ENCODE measurements at places on chromosomes 11 and 22.
A peak's percentile ranks its signal among the peaks of the same experiment; 100 is the strongest.

GRCh38 chr11:44110231-44110679 is 14.8 kb downstream of the EXT2 start:
- peaks cover 27% of the 10 kb centered on the region for H3K4me1 ChIP-seq
- peaks cover 8% of the 10 kb centered on the region for H3K36me3 ChIP-seq
- H3K4me3 ChIP-seq, result no peak overlapping the region

GRCh38 chr11:123330948-123331347 is 99.1 kb upstream of the GRAMD1B start:
- H3K27ac ChIP-seq, result no peak overlapping the region
- no peaks in the 10 kb centered on the region for H3K4me1 ChIP-seq
- no peak overlapping the region for H3K4me3 ChIP-seq
- DNase-seq, result no peak
- peaks cover 26% of the 10 kb centered on the region for H3K27me3 ChIP-seq

- H3K4me1 ChIP-seq, result peaks cover under 1% of the 10 kb centered on the region
- no peak overlapping the region for H3K27ac ChIP-seq
- no peak overlapping the region for H3K4me3 ChIP-seq
Measured at GRCh38 chr22:20011993-20012740, 4.5 kb downstream of the ARVCF start.

GRCh38 chr11:12410006-12410728 is 32.8 kb downstream of the PARVA start:
- DNase-seq, result no peak
- H3K4me3 ChIP-seq, result no peak overlapping the region
- H3K36me3 ChIP-seq, result no peaks in the 10 kb centered on the region
- H3K27me3 ChIP-seq, result peaks cover 7% of the 10 kb centered on the region
- H3K4me1 ChIP-seq, result no peaks in the 10 kb centered on the region
- no peak overlapping the region for H3K27ac ChIP-seq

GRCh38 chr11:72606748-72607468 is 67.3 kb downstream of the PDE2A start:
- no peaks in the 10 kb centered on the region for H3K4me1 ChIP-seq
- no peak overlapping the region for H3K27ac ChIP-seq
- no peaks in the 10 kb centered on the region for H3K36me3 ChIP-seq
- peaks cover 32% of the 10 kb centered on the region for H3K27me3 ChIP-seq
- no peak overlapping the region for H3K4me3 ChIP-seq

- no peak for DNase-seq
- peaks cover 13% of the 10 kb centered on the region for H3K4me1 ChIP-seq
- no peaks in the 10 kb centered on the region for H3K27me3 ChIP-seq
Measured at GRCh38 chr22:50701076-50701419, 28.4 kb downstream of the SHANK3 start.

- DNase-seq, result no peak
- peaks cover 22% of the 10 kb centered on the region for H3K27me3 ChIP-seq
- peaks cover 37% of the 10 kb centered on the region for H3K4me1 ChIP-seq
- H3K4me3 ChIP-seq, result no peak overlapping the region
- H3K36me3 ChIP-seq, result no peaks in the 10 kb centered on the region
- no peak overlapping the region for H3K27ac ChIP-seq
Measured at GRCh38 chr11:10410844-10411200, 44.2 kb upstream of the AMPD3 start.

- H3K27me3 ChIP-seq, result no peaks in the 10 kb centered on the region
- no peak for DNase-seq
- no peak overlapping the region for H3K27ac ChIP-seq
- no peaks in the 10 kb centered on the region for H3K4me1 ChIP-seq
- H3K4me3 ChIP-seq, result no peak overlapping the region
Measured at GRCh38 chr11:22800482-22800881, 29.1 kb downstream of the SVIP start.

- no peaks in the 10 kb centered on the region for H3K27me3 ChIP-seq
- DNase-seq, result no peak
- no peaks in the 10 kb centered on the region for H3K36me3 ChIP-seq
- H3K27ac ChIP-seq, result no peak overlapping the region
Measured at GRCh38 chr11:132050049-132050448, 679.6 kb downstream of the NTM start.

GRCh38 chr22:36279219-36279666 is 26.3 kb downstream of the APOL1 start:
- H3K4me3 ChIP-seq, result no peak overlapping the region
- peak overlapping the region; percentile 5 for H3K27ac ChIP-seq

- no peaks in the 10 kb centered on the region for H3K36me3 ChIP-seq
- DNase-seq, result no peak
- no peak overlapping the region for H3K27ac ChIP-seq
- H3K4me1 ChIP-seq, result peaks cover 12% of the 10 kb centered on the region
- H3K4me3 ChIP-seq, result no peak overlapping the region
- peaks cover 40% of the 10 kb centered on the region for H3K27me3 ChIP-seq
Measured at GRCh38 chr11:120212926-120213325, 2.1 kb downstream of the OAF start.

DNA sequence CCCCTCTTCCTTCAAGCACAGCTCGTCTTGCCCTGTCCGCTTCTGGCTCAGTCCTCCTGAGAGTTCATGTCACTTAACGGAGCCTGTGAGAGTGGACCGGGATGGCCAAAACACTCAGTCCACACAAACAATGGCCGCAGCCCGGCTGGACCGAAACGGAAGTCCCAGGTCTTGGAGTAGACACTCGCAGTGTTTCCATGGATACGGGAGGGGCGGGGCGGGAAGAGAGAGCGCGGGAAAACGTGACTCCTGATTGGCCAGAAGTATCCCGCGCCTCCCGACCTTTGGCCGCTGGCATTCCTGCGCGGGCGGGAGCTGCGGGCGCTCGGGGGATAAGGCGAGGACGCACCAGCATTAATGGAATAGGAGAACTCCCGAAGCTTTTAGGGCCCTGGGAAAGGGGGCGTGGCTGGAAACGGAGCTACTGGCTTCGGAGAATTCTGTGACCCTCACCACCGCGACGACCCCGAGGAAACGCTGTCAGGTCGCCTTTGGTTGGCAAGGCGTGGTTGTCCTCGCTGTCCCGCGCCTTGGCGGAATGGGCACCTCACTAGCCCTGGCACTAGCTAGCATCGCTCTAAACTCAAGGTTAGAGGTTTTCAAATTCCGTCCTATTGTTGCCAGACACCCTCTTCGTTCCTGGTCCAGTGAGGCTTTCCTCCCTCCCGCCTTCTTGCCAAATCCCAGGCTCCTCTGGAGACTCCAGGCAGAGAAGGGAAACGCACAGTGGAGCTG is at the start of the genes NLRP14 and ZNF214:
Gene NLRP14, plus strand, starts transcription at position 297 of the 735 bp plus-strand sequence. CDS start 18,108 bp downstream, outside the sequence.
Gene ZNF214, minus strand, starts transcription at position 164 of the 735 bp plus-strand sequence. CDS start 17,511 bp downstream, outside the sequence.
- no peak for DNase-seq
- no peaks in the 10 kb centered on the region for H3K36me3 ChIP-seq
- peak within 1 kb of the TSS; percentile 73 for H3K4me3 ChIP-seq

DNA sequence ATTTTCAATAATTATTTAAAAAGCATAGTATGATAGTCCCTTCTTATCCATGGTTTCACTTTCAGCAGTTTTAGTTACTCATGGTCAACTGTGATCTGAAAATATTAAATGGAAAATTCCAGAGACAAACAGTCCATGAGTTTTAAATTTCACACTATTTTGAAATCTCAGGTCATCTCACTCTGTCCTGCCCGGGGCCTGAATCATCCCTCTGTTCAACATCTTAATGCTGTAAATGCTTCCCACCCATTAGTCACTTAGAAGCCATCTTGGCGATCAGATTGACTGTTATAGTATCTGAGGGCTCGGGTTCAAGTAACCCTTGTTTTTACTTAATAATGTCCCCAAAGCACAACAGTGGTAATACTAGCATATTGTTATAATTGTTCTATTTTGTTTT is 1509.3 kb downstream of the FAM181B start:
- no peak overlapping the region for H3K4me3 ChIP-seq
- H3K27ac ChIP-seq, result no peak overlapping the region
- no peaks in the 10 kb centered on the region for H3K4me1 ChIP-seq

DNA sequence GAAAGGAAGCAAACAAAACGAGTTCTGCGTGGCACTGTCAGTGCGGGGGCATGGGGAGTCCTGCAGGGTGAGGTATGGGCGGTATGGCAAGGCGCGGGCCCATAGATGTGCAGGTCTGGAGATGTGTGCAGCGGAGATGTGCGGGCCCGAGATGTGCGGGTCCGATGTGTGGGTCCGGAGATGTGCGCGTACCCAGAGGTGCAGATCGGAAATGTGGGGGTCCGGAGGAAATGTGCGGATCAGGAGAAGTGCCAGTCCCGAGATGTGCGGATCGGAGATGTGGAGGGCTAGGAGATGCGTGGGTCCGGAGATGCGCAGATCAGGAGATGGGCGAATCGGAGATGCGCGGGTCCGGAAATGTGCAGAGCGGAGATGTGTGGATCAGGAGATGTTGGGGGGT is 35.9 kb downstream of the CDPF1 start:
- no peak overlapping the region for H3K4me3 ChIP-seq
- H3K36me3 ChIP-seq, result peaks cover 17% of the 10 kb centered on the region

GRCh38 chr22:37896181-37896592 is 9.9 kb upstream of the MICALL1 start:
- H3K27ac ChIP-seq, result peak overlapping the region; percentile 86
- no peaks in the 10 kb centered on the region for H3K27me3 ChIP-seq
- no peaks in the 10 kb centered on the region for H3K36me3 ChIP-seq
- DNase-seq, result peak; percentile 58
- peak overlapping the region; percentile 42 for H3K4me3 ChIP-seq

- H3K4me3 ChIP-seq, result no peak overlapping the region
- DNase-seq, result no peak
- H3K27me3 ChIP-seq, result no peaks in the 10 kb centered on the region
- no peak overlapping the region for H3K27ac ChIP-seq
Measured at GRCh38 chr22:38777087-38777671, 16.8 kb downstream of the DNAL4 start.

- H3K27ac ChIP-seq, result no peak overlapping the region
- no peaks in the 10 kb centered on the region for H3K36me3 ChIP-seq
- H3K27me3 ChIP-seq, result peaks cover 7% of the 10 kb centered on the region
Measured at GRCh38 chr22:32579529-32580220, 105.1 kb downstream of the FBXO7 start.

DNA sequence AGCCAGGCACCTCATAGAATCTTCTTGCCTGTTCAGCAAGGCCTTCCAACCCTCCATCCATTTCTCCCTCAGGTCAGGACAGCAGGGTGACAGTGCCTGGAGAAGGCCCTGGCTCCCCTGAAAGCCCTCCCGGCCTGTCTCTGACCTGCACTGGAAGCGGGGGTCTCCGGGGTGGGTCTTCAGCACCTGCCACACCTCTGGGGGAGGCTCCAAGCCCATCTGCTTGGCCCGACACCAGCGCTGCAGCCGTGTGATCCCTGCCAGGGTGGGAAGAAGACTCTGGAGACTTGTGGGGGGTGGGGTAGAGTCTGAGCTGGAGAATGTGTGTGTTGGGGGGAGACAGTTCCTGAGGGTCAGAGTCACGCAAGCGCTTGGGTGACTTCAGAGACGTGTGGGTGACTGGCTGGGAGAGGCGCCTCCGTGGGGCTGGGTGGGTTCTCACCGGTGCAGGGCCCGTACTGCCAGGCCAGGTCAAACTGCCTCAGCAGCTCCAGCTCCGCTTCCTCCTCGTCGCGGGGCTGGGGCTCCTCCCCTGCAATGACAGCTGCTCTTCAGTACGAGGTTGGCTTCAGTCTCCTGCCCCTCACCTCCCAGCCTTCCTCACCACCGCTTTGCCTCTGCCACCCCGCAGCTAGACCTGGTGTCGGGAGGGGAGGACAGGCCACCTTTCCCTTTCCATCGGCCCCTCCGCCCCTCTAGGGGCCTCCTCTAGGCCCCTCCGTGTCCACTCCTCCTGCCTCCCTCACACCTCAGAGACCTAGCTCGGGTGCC is 615 bp downstream of the POLD4 start:
- H3K4me3 ChIP-seq, result peak overlapping the region; percentile 94
- H3K27me3 ChIP-seq, result no peaks in the 10 kb centered on the region
- peaks cover 58% of the 10 kb centered on the region for H3K4me1 ChIP-seq
- DNase-seq, result peak; percentile 69

DNA sequence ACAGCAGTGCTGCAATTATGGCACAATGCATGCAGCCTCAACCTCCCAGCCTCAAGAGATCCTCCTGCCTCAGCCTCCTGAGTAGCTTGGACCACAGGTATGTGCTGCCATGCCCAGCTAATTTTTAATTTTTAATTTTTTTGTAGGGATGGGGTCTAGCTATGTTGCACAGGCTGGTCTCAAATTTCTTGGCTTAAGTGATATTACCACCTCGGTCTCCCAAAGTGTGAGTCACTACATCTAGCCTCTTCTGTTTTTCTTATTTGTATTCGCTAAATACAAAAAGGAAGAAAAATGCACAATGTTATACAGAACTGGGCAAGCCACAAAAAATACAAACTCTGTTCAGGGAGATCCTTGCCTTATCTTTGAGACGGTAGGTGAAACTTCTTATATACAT is 62.1 kb downstream of the DDI1 start:
- no peak overlapping the region for H3K27ac ChIP-seq
- no peaks in the 10 kb centered on the region for H3K4me1 ChIP-seq
- H3K36me3 ChIP-seq, result peaks cover 1% of the 10 kb centered on the region
- DNase-seq, result no peak
- no peak overlapping the region for H3K4me3 ChIP-seq

- no peaks in the 10 kb centered on the region for H3K36me3 ChIP-seq
- H3K4me1 ChIP-seq, result peaks cover 15% of the 10 kb centered on the region
- H3K27me3 ChIP-seq, result peaks cover 35% of the 10 kb centered on the region
Measured at GRCh38 chr11:33778675-33779074, 4.4 kb upstream of the FBXO3 start.

GRCh38 chr11:130545449-130546072 is 97.1 kb downstream of the ADAMTS15 start:
- peaks cover 13% of the 10 kb centered on the region for H3K27me3 ChIP-seq
- H3K4me1 ChIP-seq, result no peaks in the 10 kb centered on the region
- no peaks in the 10 kb centered on the region for H3K36me3 ChIP-seq

GRCh38 chr11:55658031-55658573 is 3.9 kb upstream of the OR4C6 start:
- H3K36me3 ChIP-seq, result no peaks in the 10 kb centered on the region
- no peak for DNase-seq
- H3K4me1 ChIP-seq, result peaks cover 5% of the 10 kb centered on the region
- peak overlapping the region; percentile 35 for H3K27ac ChIP-seq
- no peak overlapping the region for H3K4me3 ChIP-seq

GRCh38 chr11:9575260-9576240 is 2.1 kb downstream of the WEE1 start:
- H3K27ac ChIP-seq, result peak overlapping the region; percentile 85
- peaks cover 55% of the 10 kb centered on the region for H3K4me1 ChIP-seq
- H3K27me3 ChIP-seq, result peaks cover 6% of the 10 kb centered on the region
- H3K36me3 ChIP-seq, result peaks cover 48% of the 10 kb centered on the region
- peak overlapping the region; percentile 99 for H3K4me3 ChIP-seq

DNA sequence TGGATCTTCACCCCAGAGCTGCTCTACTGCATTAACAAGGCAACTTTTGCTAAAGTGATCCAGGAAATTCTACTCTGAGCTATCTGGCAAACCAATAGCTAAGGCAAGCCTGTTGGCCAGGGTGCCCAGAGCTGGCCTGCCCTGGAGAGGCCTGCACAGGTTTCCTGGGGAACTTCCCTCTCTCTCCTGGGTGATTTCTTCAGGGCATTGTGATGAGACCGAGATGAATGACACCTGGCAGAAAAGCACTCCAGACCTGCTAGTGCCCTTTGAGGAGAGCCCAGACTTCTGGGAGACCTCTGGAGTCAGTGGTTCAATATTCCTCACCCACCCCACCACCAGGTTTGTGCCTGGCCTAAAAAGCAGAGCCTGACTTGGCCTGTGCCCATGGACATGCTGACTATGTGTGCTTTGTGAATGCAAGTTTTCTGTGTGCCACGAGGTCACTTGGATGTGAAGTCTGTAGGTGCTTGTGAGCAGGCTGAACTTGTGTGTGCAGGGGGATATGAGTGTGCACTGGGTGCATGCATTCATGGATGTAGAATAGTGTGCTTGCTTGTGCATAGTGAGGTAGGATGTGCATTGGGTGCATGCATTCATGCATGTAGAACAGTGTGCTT is 4.4 kb upstream of the APLNR start:
- no peak overlapping the region for H3K27ac ChIP-seq
- no peaks in the 10 kb centered on the region for H3K36me3 ChIP-seq
- H3K4me3 ChIP-seq, result no peak overlapping the region
- DNase-seq, result no peak
